Testis (tissue), 5 donors: ENCODE measurements at places on chromosomes 5 and 9. TPM values are rescaled to one million over a fixed set of nuclear protein-coding genes. Genes with fewer than 3 reads are reported as not detected.

DNA sequence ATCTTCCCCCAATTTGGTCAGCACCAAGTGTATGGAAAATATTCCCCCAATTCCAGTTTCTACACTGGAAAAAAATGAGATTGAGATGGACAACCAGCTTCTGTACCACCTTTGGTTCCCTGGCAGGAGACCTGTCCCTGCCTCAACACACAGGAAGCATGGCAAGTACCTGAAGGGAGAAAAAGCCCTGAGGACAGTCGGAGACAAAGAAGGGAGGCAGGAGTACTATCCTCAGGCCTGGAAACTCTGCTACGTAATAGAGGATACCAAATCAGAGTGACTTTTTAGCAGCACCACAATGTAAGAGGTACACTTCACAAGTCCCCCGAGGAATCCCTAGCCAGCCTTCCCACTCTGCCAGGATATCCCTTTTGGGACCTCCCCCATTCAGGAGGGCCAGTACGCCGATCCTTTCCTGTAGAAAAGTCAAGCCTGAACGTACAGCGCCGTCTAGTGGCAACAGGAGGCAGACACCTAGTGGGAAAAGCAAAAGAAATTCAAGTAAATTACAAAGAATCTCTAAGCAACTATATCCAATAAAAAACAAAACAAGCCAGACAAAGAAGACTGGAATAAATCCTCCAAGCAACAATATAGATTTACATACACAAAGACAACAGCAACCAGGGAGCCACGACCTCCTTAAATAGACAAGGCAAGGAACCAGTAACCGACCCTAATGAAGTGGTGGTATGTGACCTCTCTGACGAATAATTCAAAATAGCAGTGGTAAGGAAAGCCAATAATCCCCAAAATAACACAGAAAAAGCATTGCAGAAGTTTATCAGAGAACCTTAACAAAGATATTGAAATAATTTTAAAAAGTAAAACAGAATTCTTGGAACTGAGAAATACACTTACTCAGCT is 63.3 kb upstream of the SLCO6A1 start:
- DNase-seq, result peak; percentile 77

DNA sequence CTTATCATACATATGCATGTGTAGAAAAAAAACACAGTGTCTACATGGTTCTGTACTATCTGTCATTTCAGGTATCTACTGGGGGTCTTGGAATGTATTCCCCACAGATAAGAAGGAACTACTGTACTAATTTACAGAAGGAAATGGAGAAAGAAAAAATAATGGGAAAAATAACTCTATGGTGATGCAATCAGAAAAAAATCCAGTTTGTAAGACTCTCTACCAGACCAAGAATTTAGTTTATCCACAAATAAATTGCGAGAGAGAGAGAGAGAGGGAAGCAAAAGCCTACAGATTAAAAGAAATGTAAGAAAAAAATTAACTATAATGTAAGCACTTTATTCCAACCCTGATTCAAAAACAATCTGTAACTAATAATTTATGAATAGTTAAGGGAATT is 708.6 kb upstream of the ZNF608 start:
- no peak for DNase-seq

- DNase-seq, result no peak
These were observed 15.7 kb downstream of the FAM151B start for GRCh38 chr5:80503641-80504040.

DNA sequence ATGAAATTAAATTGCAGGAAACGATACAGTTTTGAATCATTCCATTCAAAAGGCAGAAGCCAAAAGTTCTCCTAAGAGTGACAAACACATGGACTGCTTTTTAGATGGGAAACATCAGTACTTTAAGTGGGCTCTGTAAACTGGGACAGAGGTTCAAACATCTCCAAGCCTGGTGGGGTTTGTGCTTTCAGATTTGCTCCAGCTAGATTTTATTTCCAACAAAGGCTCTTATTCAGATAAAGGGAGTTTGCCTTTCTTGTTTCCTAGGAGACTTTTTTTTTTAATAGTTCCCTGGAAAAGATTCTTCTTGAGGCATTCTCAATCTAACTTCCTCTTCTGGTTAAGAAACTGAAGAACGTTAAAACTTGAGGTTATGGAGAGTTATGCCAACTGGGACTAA is 277.6 kb downstream of the TMEM38B start:
- DNase-seq, result no peak

Gene EMB
- 26.2 TPM for total RNA-seq

Gene C5orf58
- 40.9 TPM for total RNA-seq

Gene TLE1
- total RNA-seq, result 95.8 TPM

DNA sequence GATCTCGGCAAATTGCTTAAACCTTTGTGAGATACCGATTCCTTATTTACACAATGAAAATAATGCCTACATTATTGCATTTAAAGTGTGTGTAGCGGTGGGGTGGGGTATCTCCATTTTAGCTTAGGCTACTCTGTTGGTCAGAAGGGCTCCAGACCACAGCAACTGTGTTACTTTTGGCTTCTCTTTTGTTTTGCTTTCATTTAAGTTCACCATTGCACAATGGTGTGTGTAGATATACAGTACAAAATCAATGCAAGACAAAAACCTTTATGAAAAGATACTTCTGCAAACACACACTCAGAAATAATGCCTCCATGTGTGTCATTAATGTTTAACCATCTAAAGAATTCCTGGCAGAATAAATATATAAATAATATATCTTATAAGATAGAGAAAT is 279.4 kb downstream of the FBXL17 start:
- no peak for DNase-seq

Gene CTXN3
- 0.24 TPM for total RNA-seq
